ENCODE measurements at places on chromosomes 7 and 10. TPM values are rescaled to one million over a fixed set of nuclear protein-coding genes. Genes with fewer than 3 reads are reported as not detected.
A peak's percentile ranks its signal among the peaks of the same experiment; 100 is the strongest.

DNA sequence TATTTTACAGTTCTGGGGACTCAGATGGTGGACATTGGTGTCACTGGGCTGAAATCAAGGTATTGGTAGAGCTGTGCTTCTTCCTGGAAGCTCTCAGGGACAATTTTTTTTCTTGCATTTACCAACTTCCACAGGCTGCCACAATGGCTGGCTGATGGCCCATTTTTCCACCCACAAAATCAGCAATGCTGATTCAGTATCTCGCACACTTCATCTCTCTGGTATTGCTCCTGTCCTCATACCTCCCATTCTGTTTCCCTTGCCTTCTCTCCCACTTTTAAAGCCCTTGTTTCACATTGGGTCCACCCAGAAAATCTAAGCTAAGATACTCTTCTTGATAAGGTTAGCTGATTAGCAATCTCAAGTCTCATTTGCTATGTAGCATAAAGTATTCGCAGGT is 530.9 kb upstream of the POM121L12 start:
- DNase-seq: no peak

Gene TDRD1
- total RNA-seq: 0.27 TPM

DNA sequence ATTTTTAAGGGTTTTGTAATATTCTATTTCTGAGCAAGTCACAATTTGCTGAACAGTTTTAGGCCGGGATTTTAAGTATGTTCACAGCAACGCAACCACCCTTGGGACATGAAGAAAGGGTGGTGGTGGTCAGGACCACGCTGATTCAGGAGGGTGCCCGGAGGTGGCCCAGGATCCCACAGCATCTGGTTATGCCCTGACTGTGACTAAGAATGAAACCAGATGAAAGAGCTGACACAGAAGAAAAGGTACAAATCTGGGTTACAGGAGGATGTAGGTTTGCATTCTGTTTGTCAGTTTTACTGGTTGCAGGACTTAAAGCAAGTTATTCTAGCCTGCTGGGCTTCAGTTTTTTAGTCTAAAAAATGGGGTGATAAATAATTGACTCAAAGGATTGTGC is 279.7 kb downstream of the CCSER2 start:
- no peak for DNase-seq

- no peak for DNase-seq
These were observed 57.4 kb downstream of the MAP3K8 start for GRCh38 chr10:30491204-30491915.

- DNase-seq: no peak
These were observed 2.6 kb upstream of the ZNF746 start for GRCh38 chr7:149500201-149500600.

Gene SEMA3E
- total RNA-seq: not detected

GRCh38 chr10:17031637-17032635 is 97.7 kb downstream of the CUBN start:
- DNase-seq: no peak

DNA sequence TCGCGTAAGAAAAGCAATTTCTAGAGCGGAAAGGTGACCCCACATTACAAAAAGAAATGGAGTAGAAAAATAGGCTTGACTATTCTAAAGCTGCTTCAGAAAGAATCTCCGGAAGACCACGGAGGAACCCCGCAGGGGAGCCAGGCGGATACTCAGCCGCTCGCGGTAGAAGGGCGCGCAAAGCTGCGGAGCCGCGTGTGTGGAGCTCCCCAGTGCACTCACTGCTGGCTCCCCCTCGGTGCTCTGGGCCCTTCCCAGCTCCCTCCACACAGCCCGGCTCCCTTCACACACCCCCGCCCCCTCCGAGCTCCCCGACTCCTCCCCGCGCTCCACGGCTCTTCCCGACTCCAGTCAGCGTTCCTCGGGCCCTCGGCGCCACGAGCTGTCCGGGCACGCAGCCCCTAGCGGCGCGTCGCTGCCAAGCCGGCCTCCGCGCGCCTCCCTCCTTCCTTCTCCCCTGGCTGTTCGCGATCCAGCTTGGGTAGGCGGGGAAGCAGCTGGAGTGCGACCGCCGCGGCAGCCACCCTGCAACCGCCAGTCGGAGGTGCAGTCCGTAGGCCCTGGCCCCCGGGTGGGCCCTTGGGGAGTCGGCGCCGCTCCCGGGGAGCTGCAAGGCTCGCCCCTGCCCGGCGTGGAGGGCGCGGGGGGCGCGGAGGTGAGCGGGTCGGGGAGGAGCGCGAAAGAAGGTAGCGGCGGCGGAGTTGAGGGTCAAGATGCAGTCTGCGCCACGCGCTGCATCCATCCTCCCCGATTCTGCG is at the start of gene STEAP2:
STEAP2 (plus strand) TSS at position 350 of the 758 bp plus-strand sequence. CDS start 13,343 bp downstream, outside the sequence.
- DNase-seq: peak; percentile 72

Gene TCAF2
- total RNA-seq: 6.7 TPM

Gene RBP3
- not detected for total RNA-seq

Gene SPAM1
- not detected for total RNA-seq

- no peak for DNase-seq
These were observed 57.6 kb downstream of the RBM33 start for GRCh38 chr7:155701972-155702544.

- no peak for DNase-seq
These were observed 53.7 kb upstream of the MTPN start for GRCh38 chr7:136030867-136031318.

GRCh38 chr10:26665080-26666048 is 32.1 kb upstream of the PDSS1 start:
- no peak for DNase-seq

Gene GHRHR
- total RNA-seq: not detected

DNA sequence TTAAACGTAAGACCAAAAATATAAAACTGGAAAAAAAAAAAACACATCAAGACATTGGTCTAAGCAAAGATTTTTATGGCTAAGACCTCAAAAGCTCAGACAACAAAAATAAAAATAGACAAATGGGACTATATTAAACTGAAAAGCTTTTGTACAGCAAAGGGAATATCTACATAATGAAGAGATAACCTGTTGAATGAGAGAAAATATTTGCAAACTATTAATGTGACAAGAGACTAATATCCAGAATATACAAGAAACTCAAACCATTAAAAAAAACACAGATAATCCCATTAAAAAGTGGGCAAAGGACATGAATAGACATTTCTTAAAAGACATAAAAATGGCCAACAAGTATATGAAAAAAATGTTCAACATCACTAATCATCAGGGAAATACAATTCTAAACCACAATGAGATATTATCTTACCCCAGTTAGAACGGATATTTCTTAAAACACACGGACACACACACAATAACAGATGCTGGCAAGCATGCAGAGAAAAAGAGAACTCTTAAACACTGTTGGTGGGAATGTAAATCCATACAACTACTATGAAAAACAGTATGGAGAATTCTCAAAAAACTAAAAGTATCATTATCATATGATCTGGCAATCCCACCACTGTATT is 28.8 kb downstream of the CNOT4 start:
- DNase-seq: peak; percentile 63

- no peak for DNase-seq
These were observed 34.7 kb downstream of the WAPL start for GRCh38 chr10:86486856-86487255.

Gene ATRNL1
- under 0.01 TPM for total RNA-seq

- DNase-seq: no peak
These were observed 27.5 kb upstream of the CCNY start for GRCh38 chr10:35308809-35309208.

Gene TBX20
- total RNA-seq: not detected

- no peak for DNase-seq
These were observed 7.5 kb downstream of the GRB10 start for GRCh38 chr7:50775231-50775630.

DNA sequence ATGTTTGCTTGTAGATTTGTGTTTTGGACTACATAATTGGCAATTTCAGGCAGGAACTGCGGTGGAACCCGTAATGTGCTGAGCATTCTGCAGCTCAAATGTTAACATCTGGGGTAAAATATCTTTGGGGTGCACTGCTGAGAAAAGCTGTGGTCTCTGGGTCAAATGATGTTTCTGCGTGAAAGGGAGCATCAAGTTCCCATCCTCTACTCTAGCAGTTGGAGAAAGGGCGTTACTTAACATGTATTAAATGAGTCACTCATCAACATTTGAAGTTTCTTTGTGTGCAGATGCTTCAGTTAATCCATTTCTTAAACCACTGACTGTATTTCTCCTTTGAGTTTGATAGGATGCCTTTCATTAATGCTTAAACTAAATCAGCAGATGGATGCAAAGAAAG is 273.1 kb upstream of the PITRM1 start:
- no peak for DNase-seq
